Activated CD8-positive, alpha-beta memory T cell treated with anti-CD3 and anti-CD28 coated beads for 48 hours (primary cell): ENCODE measurements at places on chromosomes 12 and 14.

- DNase-seq, result no peak
Measured at GRCh38 chr12:131959641-131960589, 10.2 kb downstream of the EP400 start.

DNA sequence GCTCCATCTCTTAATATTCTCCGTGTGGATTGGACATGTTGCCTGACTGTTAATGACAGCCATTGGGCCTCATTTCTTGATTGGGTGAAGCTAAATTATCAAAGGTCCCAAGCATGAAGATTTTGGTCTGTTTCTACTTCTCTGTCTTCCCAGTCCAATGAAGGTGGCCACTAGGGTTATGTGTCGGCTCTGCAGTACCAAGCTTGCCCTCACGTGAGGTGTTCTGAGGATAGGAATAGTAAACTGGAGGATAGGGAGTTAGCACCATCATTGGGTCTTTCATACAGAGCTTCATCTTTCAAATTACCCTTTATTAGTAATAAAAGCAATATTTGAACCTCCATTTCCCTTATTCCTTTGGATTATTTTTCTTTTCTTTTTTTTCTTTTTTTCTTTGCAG is 21.9 kb upstream of the BICD1 start:
- no peak for DNase-seq

GRCh38 chr14:75395862-75396261 is 32.0 kb upstream of the JDP2 start:
- DNase-seq, result no peak

DNA sequence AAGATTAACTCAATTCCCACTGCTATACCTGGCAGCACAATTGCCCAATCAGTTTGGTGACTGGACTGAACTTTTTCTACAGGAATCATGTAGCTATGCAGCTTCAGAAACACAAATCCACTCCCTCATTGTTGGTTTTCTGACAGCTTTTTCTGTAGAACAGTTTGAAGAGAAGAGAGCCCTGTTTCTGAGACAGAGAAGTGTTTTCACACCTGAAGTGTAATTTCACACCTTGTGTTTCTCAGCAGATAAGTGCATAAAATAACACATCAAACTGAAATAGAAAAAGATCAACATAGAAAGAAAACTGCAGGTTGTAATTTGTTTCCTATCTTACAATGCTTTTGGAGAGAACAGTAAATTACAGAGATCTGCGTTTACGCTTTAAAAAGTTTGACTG is 335.6 kb downstream of the SNAPC1 start:
- DNase-seq, result no peak

- no peak for DNase-seq
Measured at GRCh38 chr12:15208871-15209656, 12.2 kb downstream of the RERG start.

DNA sequence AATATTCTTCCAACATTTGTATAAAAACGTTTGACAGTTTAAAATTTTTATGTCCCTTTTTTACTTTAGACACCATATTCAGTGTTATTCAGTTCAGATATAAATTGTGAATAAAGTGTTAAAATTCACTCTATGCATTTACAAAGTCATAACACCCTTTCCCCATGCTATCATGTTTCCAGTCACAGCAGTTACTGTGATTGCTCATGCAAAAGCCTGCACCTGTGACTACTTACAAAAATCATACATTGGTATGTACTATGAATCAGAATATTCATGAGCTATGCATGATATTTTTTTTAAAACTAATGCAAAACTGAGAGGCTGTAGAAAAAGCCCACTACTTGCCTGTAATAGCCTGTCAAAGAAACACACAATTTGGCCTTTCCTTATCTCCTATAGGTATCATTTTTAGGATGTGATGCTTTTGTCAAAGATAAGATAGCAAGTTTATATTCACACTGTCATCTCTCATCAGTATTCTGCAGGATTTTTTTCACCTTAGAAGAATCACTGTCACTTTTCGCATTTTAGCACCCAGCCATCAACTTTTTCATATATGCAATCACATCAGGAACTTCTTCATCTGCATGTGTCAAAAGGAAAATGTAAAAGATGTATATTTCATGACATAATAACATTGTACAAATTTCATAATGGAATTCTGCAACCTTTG is 443.2 kb downstream of the C12orf50 start:
- no peak for DNase-seq

DNA sequence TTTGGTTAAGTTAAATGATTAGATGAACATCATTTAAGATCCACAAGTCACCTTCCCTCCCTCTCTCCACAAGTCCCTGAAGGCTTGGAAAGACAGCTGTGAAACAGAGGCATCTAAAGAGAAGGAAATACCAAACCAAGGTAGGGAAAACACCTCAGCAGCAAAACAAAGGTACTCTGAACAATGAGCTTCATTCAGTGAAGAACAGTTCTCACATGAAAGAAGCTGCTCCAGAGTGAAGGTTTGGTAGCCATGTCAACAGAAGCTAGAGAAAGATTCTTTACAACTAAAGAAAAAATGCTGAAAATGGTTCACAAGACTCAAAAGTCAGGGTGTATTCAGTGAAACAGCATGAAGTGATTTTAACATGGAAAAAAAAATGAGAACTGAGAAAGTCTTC is 69.4 kb downstream of the FGD6 start:
- no peak for DNase-seq

DNA sequence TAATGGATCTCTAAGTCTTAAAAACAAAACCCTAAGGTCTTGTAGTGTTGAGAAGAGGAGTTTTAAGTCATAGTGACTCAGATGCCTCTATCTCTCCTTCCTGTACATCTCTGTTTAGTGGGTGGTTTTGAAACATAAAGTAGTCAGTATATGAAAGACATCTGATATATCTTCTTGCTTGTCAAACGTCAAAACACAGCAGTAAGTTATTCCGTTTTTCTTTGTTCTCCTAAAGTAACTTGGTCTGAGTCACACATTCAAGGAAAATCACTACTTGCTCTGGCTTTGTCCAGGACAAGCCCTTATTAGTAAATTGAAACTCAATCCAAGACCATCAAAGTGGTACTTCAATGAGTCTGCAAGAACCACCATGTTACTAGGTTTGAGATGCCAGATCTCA is 1172.5 kb downstream of the BCL11B start:
- no peak for DNase-seq

GRCh38 chr14:83347874-83348273 is 1814.2 kb upstream of the SEL1L start:
- no peak for DNase-seq

DNA sequence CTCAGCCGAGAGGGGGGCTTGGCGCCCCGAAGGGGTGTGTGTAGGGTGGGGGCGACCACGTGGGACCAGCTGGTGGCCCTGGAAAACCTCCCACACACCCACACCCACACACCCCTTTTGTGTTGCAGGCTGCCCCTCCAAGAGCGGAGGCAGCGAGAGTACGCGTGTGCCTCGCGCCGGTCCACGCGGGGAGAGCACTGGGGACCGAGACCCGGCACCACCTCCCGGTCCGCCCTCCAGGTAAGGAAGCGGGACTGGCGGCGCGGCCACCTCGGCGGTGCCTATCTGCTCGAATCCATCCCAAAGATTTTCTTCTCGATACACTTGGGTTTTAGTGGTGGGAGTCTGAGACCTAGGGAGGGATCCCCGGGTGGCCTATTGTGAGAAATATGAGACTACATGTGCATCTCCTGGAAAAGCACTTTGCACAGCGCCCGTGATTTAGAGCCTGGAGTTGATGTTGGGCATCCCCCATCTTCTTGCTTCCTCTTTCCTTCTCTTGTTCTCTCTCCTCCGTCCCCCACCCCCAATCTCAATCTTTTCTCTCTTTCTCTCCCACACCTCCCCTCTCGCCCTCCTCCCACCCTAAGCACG is 393 bp downstream of the SYT1 start:
- no peak for DNase-seq

DNA sequence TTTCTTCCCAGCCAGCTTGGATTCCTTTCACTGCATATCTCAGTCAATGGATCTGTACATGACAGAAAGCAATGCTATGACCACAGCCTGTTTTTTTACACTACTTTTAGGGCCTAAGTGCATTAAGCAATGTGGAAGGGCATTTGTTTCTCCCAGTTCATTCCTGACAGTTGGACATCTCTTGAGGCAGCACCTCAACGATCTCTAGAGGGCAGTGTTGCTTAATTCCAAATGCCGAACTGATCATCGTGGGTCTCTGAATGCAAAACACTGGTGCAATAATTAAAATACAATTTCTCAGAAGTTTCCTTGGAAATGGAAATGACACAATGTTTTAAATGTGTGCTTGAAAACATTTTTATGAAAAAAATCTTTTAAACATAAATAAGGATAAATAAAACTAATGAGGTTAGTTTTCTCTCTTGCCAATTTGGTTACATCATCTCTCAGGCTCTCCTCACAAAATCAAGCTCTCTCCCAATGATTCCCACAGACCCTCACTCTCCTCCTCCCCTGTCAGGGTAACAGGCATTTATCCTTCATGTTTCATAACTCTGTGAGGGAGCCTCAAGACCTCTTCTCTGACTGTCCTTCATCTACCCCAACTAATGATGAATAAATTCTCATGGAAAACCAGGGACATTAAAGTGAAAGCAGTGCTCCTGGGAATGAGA is 192.4 kb upstream of the SLC16A7 start:
- DNase-seq, result no peak

- no peak for DNase-seq
Measured at GRCh38 chr14:88765130-88765529, 27.6 kb downstream of the EML5 start.

DNA sequence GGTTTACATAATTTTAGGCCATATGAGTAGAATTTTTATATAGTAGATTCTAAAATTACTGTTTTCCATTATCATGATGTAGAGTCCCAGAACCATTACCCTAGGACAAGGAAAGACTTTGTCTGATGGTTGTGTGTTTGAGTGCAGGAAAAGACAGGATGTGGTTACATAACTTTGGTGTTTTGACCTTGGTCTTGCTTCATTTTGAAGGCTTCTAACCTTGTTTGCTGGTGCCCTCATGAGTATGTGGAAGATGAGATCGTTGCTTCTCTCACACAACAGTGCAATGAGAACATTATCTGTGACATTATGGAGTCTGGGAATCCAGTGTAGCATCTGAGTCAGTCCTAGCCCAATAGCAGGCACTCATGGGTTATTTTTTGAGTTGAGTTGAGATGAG is 106.2 kb downstream of the IGF1 start:
- DNase-seq, result no peak

DNA sequence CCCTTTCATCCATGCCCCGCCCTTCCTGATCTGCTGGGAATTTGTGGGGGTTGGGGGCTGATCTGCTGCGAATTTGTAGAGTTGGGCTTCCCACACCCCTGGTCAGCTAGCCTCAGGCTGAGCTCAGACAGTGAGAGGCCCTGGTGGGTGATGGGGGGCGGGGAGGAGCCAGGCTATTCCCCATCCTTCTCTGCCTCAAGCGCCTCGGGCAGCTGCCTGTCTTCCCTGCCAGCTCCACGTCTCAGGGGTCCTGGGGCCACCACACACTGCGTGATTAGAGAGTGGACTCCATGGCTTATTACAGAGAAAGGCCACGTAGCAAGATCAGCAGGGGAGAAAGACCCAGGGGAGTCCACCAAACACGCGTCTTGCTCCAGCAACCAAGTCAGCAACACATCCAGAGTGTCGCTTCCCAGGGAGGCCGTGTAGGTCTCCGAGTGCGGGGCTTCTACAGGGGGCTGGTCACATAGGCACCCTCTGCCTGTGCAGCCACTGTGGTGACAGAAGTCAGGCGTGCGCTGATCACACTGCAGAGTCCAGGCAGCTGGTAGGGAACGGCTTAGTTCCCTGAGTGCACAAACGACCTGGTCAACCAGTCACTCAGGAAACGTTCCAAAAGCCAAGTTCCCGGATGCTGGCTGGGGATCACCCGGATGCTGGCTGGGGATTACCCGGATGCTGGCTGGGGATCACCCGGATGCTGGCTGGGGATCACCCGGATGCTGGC is 254.4 kb upstream of the SFSWAP start:
- DNase-seq, result no peak

DNA sequence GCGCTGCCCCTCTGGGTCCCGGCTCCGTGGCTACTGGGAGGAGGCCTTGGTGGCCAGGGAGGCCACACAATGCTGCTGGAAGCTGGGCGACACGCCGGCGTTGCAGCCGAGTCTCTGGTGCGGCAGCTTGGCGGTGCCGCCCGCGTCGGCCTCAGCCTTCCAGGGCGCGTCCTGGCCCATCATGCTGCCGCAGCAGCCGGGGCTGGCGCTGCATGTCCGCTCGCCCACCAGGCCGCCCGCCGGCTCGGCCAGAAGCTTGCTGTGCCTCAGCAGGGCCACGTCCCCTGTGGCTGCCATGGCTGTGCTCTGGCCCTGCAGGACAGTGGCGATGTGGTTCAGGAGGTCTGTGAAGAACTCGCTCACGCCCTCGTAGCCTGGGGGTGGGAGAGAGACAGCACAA is 18.6 kb downstream of the CHGA start:
- DNase-seq, result no peak

DNA sequence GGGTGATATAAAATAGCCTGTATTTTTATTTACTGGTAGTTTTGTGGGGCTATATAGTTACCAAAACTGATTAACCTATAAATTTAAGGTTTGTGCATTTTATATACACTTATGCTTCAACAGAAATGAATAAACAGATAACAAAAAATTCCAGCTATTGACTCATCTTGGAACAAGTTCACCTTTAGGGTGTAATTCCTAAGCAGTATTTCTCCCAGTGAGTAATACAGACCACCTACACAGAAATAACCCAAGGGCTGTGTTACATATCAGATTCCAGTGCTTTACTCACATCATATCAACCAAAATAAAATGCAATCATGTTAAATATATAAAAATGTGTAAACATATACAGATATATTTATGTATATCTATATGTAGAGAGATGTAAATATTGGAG is 345.6 kb downstream of the ADAMTS20 start:
- DNase-seq, result no peak

GRCh38 chr12:88351146-88351545 is 209.0 kb downstream of the TMTC3 start:
- no peak for DNase-seq

DNA sequence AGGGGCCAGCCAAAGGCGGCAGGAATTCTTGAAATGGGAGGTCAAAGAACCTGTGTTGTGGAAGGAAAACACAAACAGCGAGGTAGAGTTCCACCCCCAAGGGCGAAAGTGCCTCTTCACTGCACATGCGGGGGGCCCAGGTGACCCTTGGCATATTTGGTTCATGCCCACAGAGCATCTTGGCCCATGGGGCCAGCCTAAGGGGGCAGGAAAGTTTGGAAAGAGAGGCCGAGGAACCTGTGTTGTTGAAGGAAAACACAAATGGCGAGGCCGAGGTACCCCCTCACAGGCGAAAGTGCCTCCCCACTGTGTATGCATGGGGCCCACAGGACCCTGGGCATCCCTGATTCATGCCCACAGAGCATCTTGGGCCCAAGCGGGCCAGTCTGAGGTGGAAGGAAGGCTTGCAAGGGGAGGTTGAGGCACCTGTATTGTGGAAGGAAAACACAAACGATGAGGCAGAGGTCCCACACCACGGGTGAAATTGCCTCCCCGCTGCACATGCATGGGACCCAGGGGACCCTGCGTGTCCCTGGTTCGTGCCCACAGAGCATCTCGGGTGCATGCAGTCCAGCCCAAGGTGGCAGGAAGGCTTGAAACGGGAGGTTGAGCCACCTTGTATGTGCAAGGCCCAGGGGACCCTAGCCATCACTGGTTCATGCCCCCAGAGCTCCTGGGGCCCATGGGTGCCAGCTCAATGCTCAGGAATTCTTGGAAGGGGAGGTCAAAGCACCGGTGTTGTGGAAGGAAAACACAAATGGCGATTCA is 384.1 kb downstream of the ALG10 start:
- no peak for DNase-seq
